ENCODE measurements at places on chromosomes 7 and 10.

- peak; percentile 32 for DNase-seq
These were observed 316.5 kb upstream of the CACNA2D1 start for GRCh38 chr7:82760074-82760473.

GRCh38 chr10:22823109-22823508 lies 104.7 kb upstream of the ARMC3 start:
- DNase-seq, result no peak

- no peak for DNase-seq
These were observed 23.2 kb downstream of the NKX2-3 start for GRCh38 chr10:99555825-99556523.

GRCh38 chr10:74026428-74027015 lies 28.6 kb downstream of the VCL start:
- no peak for DNase-seq

- no peak for DNase-seq
These were observed 96.2 kb downstream of the CDH23 start for GRCh38 chr10:71492872-71493271.

DNA sequence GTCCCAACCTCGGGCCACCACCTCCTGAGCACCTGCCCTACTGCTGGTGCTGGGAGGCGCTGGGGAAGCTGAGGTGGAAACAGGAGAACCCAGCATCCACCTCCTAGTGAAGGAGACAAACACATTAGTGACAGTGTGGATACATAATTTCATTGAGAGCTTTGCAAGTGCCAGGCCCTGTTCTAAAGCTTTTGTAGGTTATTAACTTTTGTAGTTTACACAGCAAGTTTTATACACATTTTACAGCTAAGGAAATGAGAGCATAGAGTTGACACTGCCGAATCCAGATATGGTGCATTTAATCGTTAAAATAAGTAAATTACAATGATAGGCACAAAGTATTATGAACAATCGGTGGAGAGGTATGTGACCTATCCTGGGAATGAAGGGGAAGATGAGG lies 466.1 kb upstream of the C7orf33 start:
- DNase-seq, result no peak

- no peak for DNase-seq
These were observed 11.4 kb downstream of the ZNF488 start for GRCh38 chr10:47372726-47373125.

DNA sequence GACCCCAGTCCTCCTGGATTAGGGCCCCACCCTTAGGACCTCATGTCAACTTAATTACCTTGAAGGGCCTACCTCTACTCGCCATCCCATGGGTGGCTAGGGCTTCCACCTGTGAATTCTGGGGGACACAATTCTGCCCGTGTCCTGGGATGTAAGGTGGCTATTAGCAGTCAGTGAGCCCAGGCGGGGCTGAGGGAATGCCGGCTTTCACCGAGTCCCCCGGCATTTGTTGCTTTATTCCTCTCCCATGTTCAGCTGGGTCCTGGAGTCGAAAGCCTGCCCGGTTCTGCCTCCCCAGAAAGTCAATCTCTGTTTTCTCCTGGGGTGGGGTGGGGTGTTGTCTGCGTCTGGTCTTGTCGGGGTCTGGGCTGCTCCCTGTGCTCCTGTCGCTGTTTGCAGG lies 125.6 kb downstream of the GLRX3 start:
- no peak for DNase-seq

DNA sequence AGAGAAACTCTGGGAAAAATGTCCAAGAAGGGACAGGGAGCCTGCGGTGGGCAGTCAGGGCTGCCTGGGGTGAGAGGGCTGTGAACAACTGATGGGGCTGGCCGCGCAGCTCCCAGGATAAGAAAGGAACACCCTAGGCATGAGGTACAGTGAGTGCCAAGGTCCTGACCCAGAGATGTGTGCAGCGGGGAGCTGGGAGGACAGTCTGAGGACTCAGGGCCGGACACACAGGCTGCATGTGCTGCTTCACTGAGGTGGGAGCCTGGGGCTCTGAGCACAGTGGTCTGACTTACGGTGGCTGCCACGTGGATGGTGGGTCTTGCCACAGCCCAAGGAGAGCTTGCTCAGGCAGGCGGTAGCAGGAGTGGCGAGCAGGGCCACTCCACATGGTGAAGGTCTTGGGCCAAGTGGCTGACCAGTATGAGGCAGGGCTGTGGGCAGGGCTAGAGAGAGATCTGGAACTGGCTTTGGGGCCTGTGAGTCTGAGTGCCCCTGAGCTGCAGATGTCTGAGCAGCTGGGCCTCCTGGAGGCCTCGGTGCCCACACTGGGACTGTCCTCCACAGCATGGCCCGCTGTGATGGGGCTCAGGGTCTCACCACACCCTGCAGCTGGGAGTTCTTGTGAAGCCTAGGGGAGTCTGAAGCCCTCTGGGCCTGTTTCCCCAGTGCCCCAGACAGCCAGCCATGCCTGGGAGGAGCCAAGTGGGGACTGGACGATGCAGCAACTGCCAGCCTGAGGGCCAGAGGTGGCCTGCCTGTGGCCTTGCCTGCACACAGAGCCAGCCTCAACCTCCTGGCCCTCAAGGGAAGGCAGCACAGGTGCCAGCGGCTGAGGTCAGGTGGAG lies 60.3 kb downstream of the RASGEF1A start:
- DNase-seq, result no peak

DNA sequence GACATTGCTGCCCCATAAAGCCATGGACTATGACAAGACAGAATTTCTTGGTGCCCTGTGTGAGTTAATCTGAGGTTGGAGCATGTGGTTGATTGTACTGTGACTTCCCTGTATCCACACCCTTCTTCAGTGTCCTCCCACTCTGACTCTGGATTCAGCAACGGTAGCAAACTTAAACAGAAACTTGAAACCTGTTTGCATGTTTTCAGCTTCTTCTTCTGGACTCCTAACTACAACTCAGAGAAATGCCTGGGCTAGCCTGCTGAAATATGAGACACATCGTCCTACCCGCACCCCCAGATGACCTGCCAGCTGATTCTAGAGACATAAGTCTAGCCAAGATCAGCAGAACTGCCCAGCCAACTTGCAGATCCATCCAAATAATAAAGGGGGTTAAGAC lies 78.4 kb downstream of the IPMK start:
- DNase-seq, result no peak

DNA sequence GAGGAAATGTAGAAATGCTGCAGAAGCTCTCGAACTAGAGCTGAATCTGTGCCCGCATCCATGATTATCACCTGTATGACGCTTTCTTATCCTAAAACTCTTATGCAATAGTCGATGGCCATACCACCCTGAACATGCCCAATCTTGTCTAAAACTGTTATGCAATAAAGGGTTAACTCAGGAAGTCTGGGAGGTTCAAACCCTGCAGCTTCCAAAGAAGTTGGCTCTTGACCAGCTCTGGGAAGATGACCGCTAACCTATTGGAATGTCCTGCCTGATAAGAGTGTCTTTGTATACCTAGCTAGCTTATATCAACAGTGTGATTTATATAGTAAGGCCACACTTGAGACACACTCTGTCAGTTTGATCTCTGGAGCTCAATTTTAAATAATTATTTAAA lies 3.4 kb upstream of the C10orf88 start:
- DNase-seq, result no peak

DNA sequence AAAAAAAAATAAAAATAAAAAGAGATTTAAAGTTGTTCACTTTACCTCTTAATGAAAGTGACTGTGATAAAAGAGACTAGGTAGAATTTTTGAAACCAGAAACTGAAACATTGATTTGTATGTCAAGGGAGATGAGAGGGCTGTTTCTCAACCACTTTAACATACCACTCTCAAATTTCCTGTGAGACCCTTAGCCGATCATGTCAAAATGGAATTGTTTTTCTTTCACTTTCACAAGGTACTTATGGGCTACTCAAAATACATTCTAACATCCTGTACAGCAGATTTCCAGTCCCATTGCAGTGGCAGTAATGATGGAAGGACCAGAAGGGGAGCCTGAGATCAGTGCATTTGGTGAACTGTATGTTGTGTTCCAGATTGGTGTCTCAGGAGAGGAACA lies 261.2 kb downstream of the PPP1R3A start:
- DNase-seq, result no peak

DNA sequence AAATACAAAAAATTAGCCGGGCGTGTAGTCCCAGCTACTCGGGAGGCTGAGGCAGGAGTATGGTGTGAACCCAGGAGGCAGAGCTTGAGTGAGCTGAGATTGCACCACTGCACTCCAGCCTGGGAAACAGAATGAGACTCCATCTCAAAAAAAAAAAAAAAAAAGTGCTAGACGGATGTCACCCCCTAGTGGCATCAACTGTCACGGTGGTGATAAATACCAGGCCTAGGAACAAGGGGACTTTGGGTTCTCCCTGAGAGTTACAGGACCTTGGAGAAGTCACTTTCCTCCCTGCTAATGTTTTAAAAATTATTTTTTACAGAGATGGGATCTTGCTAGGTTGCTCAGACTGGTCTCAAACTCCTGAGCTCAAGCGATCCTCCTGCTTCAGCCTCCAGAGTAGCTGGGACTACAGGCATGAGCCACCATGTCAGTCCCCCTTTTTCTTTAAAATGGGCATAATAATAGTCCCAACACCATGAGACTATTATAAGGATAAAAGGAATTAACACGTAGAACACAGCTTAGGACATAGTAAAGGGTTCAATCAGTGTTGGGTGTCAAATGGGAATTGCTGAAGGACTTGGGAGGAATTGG lies 2.6 kb upstream of the TMEM130 start:
- no peak for DNase-seq

DNA sequence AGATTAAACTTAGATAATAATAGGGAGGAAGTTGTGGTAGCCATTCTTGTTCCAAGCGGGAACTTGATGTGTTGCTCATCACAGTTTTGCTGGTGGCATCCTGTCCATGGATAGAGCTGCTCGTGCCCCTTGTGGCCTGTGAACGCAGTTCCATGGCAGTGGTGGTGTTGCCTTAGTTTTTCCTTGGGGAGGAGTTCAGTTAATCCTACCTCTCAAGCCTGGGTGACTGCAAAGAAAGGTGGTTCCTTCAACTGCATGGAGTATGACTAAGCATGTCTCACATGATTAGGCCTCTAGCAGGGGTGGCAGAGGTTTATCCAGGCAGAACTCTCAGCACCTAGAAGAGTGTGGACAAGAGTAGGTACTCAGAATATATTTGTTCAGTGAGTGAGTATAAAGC lies 99.7 kb downstream of the MAPK8 start:
- DNase-seq, result no peak

- DNase-seq, result no peak
These were observed 164.3 kb upstream of the AKR1E2 start for GRCh38 chr10:4661511-4662255.

DNA sequence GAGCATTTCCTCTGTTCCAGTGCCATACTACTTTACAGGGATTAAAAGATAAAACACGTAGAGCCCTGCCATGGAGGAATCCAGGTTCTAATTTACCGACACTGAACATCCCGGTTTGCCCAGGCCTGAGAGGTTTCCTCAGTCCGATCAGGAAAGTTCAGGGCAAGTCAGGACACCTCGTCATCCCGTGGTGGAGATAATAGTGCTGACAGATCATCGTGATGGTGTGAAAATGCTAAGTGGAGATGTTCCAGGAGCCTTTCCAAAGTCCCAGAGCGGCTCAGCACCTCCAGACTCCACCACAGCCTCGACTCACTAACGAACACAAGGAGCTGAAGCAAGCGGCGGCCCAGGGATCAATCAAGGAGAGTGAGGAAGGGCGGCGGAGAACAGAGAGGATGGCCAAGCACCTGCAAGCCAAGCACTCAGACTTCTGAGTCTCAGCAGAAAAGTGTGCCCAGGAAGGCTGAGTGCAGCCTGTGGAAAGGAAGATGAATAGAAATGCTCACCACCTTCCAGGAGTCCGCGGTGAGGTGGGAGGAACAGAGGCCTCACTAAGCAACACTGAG lies 103.7 kb upstream of the VWC2 start:
- no peak for DNase-seq

DNA sequence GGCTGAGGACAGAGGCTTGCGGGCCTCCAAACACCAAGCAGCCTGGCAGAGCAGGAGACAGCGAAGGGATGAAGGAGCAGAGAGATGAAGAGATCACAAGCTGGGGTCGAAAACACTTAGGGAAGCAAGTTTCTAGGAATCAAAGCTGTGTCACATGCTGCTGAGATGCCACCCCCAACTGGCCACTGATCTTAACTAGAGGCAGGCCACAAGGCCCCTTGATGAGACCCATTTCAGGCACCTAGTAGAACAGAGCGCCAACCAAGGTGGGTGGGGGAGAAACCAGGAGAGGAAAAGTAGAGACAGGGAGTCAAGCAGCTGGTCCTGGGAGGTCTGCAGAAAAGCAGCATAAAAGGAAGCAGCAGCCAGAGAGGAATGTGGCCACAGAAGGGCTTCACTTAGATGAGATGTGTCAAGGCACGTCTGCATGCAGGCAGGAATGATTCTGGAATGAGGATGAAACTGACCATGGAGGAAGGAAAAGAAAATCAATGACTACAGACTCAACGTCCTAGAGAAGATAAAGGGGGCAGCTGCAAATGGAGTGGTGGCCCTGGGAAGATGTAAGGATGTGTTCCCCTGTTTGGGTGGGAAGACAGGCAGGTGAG lies 85.0 kb upstream of the DDC start:
- DNase-seq, result no peak

DNA sequence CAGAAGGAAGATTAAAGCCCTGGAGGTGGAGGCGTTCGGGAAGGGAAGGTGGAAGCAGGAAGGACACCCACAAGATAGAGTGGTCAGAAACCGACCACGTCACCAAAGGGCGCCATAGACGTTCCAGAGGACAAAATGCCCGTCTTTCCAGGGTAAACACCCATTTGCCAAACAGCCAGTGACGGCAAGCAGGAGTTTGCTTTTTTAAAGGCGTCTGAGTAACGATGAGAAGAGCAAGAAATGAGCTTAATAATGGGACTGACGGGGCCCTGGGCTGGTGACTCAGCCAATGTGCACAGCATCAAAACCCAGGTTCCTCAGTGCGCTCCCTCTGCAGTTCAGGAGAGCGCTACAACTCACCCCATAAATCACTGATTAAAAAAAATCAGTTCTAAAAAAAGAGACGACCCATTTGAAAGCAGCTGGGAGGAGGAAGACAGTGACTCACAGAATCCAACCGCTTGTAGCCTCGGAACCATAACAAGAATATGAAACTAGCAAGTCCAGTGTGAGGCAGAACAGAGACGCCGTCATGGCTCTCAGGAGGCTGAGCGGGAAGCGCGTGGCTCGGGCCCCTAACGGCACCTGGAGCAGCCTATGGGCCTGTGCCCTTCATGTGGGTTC lies 5.9 kb downstream of the DIP2C start:
- no peak for DNase-seq

GRCh38 chr7:104017001-104017400 lies 27.5 kb upstream of the RELN start:
- DNase-seq, result no peak

GRCh38 chr10:60382946-60383681 lies 6.6 kb downstream of the ANK3 start:
- peak; percentile 12 for DNase-seq

DNA sequence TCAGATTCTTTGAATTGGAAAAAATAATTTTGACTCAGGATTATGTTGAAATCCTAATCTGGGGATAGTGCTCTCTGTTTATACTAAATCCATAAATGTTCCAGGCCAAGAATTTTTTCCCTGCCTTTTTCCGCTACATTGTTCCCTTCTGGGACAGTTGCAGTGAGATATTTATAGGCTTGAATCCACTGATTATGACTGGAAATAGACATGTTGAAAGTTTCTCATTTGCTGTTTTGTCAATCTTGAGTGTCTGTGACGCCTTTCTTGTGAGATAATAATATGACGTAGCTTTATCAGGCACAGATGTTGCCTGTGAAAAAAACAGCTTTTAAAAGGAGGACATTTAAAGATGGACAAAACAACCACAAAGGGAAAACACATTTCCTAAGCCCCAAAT lies 155.9 kb downstream of the ARID5B start:
- DNase-seq, result no peak

GRCh38 chr10:80443531-80443974 lies 10.6 kb upstream of the TSPAN14 start:
- DNase-seq, result no peak

Measured in NCI-H1105 treated with DMSO at 0.1 percent for 48 hours (cell line).